HFFc6 (cell line): ENCODE measurements at places on chromosomes 2 and 18. TPM values are rescaled to one million over a fixed set of nuclear protein-coding genes. Genes with fewer than 3 reads are reported as not detected.

PTPN2 gene
- total RNA-seq, result 23.3 to 23.8 TPM (median 23.7 TPM) in 3 replicates

TUBB8B gene
- total RNA-seq, result not detected in 3 replicates

DYNC2LI1 gene
- total RNA-seq, result 9.1 to 12.3 TPM (median 11.5 TPM) in 3 replicates

FBLN7 gene
- 2.3 to 5.7 TPM (median 2.4 TPM) in 3 replicates for total RNA-seq

EPHA4 gene
- 51.9 to 62.0 TPM (median 55.2 TPM) in 3 replicates for total RNA-seq

FBXO36 gene
- 1.3 to 2.2 TPM (median 2.2 TPM) in 3 replicates for total RNA-seq

CAPG gene
- 11.6 and 44.9 TPM in 2 replicates for total RNA-seq

KCMF1 gene
- 102 to 106 TPM (median 104 TPM) in 3 replicates for total RNA-seq

TRIB2 gene
- total RNA-seq, result 16.3 to 25.5 TPM (median 24.3 TPM) in 3 replicates

NDC80 gene
- 11.8 to 27.6 TPM (median 25.6 TPM) in 3 replicates for total RNA-seq

CDH19 gene
- total RNA-seq, result not detected in 3 replicates

SLC19A3 gene
- total RNA-seq, result not detected in 3 replicates

FAHD2B gene
- 4.1 and 4.8 TPM in 2 replicates for total RNA-seq

IL18RAP gene
- not detected in 2 replicates for total RNA-seq
